T-helper 2 cell treated with Interferon-gamma antibody and Interleukin-4, amounts not matched to agents 100 ng/mL and 5 ng/mL, for 36 hours (primary cell): ENCODE measurements at places on chromosomes 12 and 14. TPM values are rescaled to one million over a fixed set of nuclear protein-coding genes. Genes with fewer than 3 reads are reported as not detected.

HOXC4 gene
- not detected in 2 replicates for total RNA-seq

MYH6 gene
- total RNA-seq = 0.05 TPM in 1 of 2 replicates, not detected in the other

RPL36AL gene
- 222 and 225 TPM in 2 replicates for total RNA-seq

VDR gene
- total RNA-seq = 38.8 and 41.6 TPM in 2 replicates

GMFB gene
- total RNA-seq = 38.0 and 39.3 TPM in 2 replicates

DLGAP5 gene
- total RNA-seq = 63.4 and 68.1 TPM in 2 replicates

KRT82 gene
- total RNA-seq = not detected in 2 replicates

SMCO3 gene
- not detected in 2 replicates for total RNA-seq

SLCO1C1 gene
- not detected in 2 replicates for total RNA-seq
